NCI-H1105 (cell line): ENCODE measurements at places on chromosomes 2 and 18.

- peak; percentile 35 for DNase-seq
These were observed at the start of gene SATB2 for GRCh38 chr2:199457147-199458008. Gene SATB2, minus strand, starts transcription at chr2:199457939. Its CDS starts 1,902 bp downstream, at chr2:199456037.

DNA sequence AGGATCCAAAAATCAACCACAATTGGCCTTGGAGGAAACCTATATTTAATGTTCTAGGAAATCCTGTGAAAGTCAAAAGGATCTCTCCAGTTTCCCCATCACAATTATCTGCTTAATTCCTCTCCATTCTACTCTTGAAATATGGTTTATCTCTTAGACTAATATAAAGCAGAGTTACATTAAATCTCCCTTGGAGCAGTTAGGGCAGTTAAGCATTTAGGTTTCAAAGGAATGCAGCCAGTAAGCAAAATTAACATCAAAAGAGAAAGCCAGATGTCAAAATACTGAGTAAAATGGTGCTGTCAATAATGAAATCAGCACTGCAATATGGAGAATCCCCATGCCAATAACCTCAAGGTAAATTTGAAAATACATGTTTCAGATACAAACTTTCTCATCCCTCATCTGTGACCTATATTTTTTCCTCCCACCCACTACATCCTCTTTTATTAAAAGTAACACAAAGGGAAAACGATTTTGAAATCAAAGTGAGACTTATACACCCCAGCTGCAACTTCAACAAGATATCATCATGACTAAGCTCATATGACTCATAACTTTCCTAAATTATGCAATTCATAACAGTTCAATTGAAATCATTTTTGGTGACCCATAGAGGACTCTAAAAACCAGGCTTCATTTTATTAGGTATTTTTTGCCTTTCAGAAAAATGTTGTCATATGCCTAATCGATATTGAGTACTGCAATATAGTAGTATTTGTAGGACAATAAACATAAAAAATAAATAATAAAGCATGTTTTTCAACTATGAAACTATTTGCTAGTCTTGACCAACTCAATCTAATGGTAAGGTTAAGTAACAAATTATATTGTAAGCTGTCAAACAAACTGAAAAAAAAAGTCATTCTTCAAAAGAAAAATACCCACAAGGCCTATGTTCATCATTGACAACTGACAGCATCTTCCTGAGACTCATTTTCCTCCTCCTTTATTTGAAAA lies 3.1 kb downstream of the ADAM17 start:
- DNase-seq = no peak

DNA sequence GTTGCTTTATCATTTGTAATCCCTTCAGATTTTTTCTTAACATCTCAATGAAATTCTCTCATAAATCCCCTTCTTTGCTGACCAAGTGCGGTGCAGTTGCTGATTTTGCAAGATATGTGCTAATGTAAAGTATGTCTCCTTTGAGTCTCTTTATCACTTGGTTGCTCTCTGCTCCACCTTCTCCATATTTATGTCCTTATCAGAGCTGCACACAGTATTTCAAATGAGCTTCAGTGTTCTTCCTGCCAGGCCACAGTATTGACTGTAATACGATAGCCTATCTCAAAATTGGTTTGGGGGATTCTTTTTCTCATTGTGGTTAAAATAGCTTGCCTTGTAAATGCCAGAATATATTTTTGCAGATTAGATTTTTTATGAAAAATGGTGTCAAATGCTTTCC lies 32.2 kb downstream of the MAIP1 start:
- no peak for DNase-seq

- no peak for DNase-seq
These were observed 60.1 kb upstream of the ARL4C start for GRCh38 chr2:234556848-234557573.

- no peak for DNase-seq
These were observed 28.7 kb downstream of the SRSF7 start for GRCh38 chr2:38722271-38723061.

- DNase-seq = no peak
These were observed 3.5 kb downstream of the BIN1 start for GRCh38 chr2:127103243-127104165.

DNA sequence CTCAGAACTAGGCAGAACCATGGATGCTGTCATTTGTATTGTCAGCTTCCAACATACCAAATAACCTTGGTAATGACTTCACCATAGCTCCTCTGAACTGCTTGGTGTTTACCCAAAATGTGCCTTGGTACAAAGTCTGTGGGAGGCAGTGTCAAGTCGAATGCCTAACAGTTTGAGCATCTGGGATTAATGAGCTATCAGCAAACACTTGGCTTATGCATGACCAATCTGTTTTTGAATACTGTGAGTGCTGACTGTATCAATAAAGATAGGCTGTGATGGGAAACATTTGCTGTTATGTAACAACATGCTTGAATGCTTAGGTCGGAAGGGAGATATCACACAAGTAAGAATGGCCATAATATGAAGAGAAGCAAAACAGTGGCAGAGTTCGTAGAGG lies 455.4 kb downstream of the CMPK2 start:
- no peak for DNase-seq

DNA sequence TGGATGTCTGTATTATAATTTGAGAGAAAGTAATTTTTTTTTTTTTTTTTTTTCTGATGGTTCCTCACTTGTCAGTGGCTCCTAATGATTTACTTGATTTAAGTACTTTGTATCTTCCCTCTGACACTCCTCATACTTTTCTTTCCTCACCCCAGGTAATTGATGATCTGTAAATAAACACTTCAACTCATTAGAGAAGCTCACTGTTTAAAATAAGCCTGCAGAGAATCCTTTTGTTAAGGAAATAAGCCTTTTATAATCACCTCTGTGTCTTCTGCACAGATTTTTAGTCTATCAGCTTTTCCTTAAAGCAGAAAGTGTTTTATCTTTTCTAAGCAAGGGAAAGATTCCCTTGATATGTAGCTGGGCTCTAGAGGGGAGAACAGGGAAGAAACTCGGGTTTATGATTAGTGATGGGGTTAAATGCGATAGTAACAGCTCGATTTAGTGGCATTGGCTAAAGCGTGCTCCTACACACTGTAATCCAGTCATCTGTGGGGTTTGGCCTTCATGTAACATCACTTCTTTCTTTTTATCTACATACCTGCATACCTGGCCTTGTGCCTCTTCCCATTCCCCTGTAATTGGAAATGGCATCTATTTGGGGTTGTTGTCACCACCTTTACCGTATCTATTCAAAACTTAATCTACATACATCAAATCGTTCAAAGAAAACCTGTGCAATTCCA lies 60.1 kb upstream of the LRRTM1 start:
- DNase-seq = no peak

DNA sequence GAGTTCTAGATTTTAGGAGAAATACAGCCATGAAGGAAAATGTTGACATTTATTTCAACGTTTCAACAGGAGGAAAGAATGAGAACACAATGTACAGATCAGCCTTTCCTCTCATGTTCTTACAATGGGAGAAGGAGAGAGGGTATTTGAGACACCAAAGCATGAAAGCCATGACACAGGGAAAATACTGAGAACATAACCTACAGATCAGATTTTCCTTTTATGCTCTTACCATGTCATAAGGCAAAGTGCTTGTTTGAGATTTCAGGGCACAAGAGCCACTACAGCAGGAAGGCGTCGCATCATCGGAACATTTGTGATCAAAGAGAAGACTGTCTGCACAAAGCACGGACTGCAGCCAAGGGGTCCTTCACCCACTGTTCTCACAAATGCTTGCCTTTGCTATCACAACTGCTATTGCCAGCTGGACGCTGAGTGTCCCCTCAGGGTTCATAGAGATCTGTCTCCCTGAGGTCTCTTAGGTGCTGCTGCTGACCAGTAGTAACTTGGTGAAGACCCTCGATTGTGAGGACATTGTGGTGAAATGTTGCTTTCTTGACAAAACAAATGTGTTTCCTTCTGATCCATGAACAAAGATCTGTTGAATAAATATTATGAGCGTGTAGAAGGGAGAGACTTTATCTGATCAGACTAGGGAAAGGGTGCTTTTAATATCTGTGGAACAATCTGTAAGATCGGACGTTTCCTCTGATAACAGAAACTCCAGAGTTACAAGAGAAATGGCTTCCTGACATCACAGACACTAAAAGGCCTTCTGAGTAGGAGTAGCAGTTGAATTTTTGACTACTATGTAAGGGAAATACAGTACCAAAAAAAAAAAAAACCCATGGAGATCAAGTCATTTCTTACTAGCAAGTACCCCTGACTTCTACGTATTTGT lies 6.4 kb upstream of the IL1RL1 start:
- no peak for DNase-seq

DNA sequence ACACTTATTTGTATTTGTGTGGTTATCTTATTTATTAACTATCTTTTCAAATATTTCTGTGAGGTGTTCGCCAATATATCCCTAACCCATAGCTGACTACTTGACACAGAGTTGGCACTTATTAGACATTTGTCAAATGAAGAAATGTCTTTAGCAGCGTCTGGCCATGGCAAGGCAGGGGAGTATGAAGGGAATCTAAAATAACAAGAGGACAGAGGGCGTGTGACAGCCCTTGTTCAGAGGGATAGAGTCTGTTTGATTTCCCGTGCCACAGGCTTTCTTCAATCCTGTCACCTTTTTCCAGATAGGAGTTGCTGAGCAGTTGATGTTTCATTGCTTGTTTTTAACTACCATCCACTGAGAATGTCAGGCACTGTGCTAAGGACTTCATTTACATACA lies 53.6 kb upstream of the SLC39A10 start:
- DNase-seq = no peak

- DNase-seq = no peak
These were observed 75.4 kb downstream of the TACR1 start for GRCh38 chr2:75123876-75124275.

DNA sequence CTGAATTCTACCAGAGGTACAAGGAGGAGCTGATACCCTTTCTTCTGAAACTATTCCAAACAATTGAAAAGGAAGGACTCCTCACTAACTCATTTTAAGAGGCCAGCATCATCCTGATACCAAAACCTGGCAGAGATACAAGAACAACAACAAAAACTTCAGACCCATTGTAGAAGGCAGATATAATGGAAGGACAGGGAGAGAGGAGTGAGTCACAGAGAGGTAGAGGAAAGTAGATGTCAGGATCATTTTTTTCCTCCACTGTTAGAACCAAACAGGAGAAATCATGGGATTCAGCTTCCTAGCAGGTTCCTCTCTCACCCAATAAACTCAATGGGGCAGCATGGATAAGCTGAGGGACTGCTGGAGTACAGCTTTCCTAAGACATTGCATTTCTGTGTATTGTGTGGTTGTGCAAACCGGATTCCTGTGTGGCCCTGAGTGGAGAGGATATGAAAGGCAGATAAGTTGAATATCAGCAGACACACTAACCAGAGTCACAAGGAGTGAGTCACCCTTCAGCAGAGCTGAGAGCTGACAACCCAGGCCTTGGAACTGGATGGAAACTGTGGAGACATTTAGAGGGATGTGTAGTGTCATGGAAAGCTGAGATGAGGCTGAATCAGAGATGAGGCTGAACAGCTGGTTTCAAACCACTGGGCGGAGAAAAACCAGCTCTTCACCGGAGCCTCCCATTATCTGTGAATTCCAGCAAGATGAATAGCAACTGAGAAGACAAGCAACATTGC lies 60.9 kb upstream of the MMADHC start:
- DNase-seq = no peak

DNA sequence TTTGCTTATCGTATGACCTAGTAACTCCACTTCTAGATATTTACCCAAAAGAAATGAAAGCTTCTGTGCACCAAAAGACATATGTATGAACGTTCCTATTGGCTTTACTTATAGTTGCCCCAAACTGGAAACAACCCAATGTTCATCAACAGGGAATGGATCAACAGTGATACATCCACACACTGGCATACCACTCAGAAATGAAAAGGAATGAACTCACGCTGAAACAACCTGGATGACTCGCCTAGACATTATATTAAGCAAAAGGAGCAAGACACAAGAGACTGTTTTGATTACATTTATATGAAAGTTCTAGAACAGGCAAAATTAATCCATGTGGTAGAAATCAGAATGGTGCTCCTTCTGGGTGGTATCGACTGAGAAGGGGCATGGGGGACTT lies 18.9 kb downstream of the ADRA2B start:
- DNase-seq = no peak

DNA sequence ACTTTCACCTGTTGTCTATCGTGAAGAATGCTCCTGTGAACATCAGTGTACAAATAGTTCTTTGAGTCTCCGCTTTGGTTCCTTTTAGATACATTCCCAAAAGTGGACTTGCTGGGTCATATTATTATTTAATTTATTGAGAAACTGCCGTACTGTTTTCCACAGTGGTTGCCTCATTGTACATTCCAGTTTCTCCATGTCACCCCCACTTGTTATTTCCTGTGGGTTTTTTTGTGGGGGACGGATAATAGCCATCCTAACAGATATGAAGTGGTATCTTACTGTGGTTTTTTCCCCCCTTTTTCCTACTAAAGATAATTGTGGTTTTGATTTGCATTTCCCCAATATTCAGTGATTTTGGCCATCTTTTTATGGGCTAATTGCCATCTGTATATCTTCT lies 53.8 kb downstream of the SMCHD1 start:
- no peak for DNase-seq

GRCh38 chr2:68290901-68291300 lies 28.8 kb downstream of the CNRIP1 start:
- no peak for DNase-seq

- DNase-seq = no peak
These were observed 181.7 kb upstream of the ETAA1 start for GRCh38 chr2:67215214-67216055.

- no peak for DNase-seq
These were observed 23.7 kb downstream of the RASGRP3 start for GRCh38 chr2:33500177-33500576.

DNA sequence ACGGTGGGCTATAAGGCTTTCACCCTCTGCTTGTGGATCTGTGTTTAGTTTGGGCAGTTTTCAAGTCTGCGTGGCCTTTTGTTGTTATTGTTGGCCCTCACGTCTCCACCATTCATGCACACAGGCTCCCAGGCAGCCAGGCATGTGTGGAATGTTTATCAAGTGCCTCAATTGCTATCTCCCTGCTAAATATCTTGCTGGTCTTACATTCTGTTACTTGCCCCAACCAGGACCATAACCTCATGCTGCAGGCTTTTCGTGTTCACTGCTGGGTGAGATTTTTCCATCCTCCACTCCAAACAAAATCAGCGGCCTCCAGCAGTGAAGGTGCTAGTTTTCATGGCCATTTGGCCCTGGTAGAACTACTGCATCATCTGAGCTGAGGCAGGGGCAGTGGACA lies 63.0 kb upstream of the DSC1 start:
- no peak for DNase-seq
